ENCODE measurements at places on chromosomes 16 and 17.

DNA sequence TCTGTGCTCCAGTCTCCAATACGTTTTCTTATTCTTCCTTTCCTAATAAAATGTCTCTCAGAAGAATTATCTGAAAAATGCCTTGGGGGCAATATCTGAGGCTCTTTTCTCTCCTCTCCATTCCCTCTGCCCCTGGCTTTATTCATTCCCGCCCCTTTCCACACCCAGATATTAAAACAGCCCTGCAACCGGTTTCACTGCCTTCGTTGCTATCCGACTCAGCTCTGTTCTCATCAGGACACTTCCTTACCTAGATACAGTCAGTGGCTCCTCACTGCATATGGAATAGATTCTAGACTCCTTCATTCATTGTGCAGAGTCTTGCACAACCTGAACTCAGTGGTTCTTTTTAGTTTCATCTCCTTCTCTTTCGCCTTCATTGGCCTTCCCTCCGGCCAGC lies 52.0 kb upstream of the TEKT3 start:
- no peak for DNase-seq

GRCh38 chr17:33277436-33278100 lies 15.5 kb downstream of the ASIC2 start:
- no peak for DNase-seq

- DNase-seq: no peak
Observed at GRCh38 chr17:50641357-50641756, 6.7 kb downstream of the ABCC3 start.

- DNase-seq: no peak
Observed at GRCh38 chr17:57730026-57730701, 14.9 kb downstream of the CCDC182 start.

DNA sequence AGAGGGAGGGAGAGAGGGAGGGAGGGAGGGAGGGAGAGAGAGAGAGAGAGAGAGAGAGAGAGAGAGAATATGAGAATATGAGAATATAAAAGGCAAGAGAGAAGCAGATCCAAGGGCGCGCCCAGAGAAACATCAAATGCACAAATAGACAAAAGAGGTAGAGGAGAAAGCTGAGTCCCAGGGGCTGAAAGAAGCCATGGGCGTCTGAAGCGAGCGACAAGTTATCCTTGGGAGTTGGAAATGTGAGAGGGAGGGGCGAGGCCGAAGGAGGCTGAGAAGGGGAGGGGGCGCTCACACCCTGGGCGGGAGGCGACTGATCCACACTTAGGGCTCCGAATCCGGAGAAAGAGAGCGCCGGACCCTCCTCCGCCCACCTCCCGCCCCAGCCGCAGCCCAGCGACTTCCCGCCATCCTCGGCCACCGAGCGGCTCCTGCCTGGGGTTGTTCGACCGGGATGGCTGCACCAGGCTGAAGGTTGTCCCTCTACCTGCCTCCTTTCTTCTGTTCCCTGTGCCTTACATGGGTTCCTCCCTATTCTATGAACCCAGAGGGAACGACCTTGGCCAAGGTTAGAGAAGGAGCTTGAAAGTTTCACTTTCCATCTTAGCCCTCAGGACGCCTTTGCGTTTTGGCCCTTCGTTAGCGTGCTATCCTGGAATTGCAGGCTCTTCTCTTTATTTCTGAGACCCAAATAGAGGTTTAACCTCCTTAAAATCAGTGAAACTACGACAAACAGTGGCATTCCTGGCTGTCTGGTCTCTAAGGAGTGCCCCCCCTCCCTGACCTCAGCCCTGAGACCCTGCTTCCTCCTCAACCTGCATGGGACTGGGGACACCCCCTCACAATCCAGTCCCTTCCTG lies 21.2 kb upstream of the HOXB9 start:
- peak; percentile 67 for DNase-seq

DNA sequence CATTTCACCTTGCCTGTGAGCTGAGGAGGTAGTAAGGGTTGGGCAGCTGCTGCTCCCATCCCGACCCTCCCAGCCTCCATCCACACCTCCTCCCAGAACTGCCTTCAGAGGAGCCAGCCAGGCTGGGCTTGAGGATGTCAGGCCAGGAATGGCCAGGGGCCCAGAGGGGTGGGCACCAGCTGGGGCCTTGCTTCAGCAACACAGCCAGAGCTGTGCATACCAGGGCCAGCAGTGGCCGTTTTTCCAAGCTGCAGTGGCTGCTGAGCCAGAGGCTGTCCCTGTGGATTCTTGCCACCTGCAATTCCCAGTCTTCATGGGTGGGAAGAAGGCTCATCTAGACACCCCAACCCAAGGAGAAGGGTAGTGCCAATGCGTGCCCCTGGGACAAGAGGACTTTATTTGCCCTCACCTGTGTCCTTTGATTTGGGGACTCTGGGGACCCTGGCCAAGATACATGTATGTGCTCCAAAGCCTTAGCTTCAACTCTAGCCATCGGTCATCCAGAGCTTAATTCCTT lies 153.4 kb upstream of the SDK2 start:
- DNase-seq: no peak

DNA sequence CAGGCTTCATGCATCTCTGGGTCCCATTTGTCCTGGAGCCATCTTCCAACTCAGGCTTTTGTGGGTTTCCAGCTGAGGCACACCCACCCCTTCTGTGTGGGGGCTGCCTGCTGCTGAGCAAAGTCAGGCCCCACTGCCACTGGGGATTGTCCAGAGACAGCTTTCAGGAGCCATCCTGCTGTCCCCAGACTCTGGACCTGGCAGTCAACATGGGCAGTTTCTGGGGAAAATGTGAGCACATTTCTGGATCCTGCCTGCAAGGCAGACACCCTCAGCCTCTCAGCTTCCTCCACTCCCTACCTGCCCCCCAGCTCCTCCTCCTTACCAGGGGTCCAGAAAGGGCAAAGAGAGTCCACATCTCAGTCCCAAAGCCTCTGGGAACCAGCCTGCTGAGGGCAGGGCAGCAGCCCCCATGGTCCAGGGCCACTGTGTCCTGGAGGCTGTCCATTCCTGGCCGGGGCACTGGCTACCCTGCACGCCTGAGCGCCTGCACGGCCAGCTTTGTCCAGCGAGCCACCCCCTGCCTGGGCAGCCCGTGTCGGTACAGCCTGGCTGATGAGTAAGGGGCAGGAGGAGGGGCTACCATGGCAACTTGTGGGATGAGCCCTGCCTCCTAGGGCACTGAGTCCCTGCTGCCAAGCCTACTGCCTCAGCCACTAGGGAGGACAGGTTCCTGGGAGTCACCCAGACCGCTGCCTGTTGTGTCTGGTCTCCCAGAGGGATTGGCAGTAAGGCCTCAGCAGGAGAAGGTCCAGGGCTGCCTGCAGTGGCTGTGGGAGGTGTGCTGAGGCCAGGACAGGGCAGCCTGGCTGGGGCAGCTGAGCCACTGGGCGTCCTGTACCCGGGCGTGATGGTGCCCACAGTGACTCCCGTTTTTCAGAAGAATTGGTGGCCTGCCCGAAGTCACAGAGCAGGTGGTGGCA lies at the start of gene SLC47A2:
SLC47A2 (minus strand) TSS at position 477 of the 923 bp plus-strand sequence; CDS start at position 448, 29 bp downstream.
- DNase-seq: peak; percentile 62

GRCh38 chr17:56925088-56925487 lies 11.2 kb upstream of the TRIM25 start:
- DNase-seq: no peak

GRCh38 chr17:3828151-3828851 lies 17.7 kb downstream of the NCBP3 start:
- DNase-seq: no peak

- DNase-seq: no peak
Observed at GRCh38 chr17:41586863-41587495, at the start of gene KRT14. TSS of gene KRT14 (minus strand) at chr17:41586895. CDS start at chr17:41586834, 61 bp downstream.

DNA sequence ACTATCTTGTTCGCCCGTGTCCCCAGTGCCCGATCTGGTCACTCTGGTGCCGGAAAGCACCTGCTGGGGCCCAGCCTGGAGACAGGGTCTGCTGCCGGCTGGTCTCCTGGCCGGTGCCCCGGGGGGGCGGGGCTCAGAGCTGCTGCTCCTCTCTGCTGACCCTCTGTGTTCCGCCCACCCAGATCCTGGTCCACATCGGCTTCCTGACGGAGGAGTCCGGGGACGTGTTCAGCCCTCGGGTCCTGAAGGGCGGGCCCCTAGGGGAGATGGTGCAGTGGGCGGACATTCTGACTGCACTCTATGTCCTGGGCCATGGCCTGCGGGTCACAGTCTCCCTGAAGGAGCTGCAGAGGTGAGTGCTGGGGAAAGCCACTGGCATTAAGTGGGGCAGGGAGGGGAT lies 37.6 kb downstream of the MGAT5B start:
- no peak for DNase-seq

DNA sequence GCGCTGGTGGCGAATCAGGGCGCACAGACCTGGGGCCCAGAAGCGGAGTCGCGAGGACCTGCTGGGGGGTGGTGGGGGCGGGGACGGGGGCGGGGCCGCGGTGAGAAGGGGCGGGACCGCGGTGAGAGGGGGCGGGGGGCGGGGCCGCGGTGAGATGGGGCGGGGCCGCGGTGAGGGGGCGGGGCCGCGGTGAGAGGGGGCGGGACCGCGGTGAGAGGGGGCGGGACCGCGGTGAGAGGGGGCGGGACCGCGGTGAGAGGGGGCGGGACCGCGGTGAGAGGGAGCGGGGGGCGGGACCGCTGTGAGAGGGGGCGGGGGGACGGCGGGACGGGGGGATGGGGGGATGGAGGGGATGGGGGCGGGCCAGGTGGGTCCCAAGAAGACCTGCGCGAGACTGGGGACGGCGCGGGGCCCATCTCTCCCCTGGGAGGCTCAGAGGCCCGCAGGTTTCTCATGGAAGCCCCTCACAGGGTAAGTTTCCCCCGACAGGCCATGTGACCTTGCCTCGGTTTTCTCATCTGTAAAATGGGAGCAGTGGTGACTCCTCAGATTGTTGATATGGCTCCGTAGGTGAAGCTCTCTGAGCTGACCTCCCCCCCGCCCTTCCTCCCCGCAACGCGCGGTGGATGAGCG lies 28.6 kb upstream of the DBNDD1 start:
- DNase-seq: peak; percentile 5

GRCh38 chr17:81715872-81716673 lies 4.0 kb downstream of the SLC25A10 start:
- no peak for DNase-seq

GRCh38 chr16:71542377-71542776 lies 16.2 kb downstream of the CHST4 start:
- DNase-seq: peak; percentile 12

DNA sequence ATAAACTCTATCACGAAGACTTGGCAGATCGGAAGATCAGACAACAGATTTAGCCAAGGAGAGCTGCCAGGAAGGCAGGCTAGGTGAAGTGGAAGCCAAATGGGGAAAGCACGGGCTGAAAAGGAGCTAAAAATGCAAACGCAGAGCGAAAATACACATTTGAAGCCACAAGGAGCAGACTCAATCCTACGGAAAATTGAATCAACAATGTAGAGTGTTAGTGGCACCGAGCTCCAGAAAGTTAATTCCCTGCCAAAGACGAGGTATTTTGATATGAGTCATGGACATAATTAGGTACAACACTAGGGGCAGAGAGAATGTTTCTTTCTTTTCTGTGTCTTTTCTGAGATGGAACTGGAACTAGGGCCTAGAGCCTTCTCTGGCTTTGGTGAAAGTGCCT lies 20.7 kb downstream of the GSG1L start:
- DNase-seq: no peak

GRCh38 chr16:57366544-57367040 lies 5.7 kb upstream of the CX3CL1 start:
- DNase-seq: no peak

DNA sequence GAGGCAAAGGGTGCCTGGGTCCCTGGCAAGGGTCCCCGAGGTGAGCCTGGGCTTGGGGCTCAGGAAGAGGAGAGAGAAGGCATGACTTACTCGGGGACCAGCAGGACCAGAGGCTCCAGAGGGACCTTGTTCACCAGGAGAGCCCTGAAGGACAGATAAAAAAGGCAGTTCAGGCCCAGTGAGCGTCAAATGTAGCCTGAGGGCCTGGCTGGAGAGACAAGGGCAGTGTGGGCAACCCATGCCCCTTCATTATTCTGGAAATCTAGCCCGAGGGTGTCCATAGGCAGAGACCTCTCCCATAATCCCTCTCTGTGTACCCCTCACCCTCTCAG lies 14.1 kb downstream of the COL1A1 start:
- DNase-seq: no peak

DNA sequence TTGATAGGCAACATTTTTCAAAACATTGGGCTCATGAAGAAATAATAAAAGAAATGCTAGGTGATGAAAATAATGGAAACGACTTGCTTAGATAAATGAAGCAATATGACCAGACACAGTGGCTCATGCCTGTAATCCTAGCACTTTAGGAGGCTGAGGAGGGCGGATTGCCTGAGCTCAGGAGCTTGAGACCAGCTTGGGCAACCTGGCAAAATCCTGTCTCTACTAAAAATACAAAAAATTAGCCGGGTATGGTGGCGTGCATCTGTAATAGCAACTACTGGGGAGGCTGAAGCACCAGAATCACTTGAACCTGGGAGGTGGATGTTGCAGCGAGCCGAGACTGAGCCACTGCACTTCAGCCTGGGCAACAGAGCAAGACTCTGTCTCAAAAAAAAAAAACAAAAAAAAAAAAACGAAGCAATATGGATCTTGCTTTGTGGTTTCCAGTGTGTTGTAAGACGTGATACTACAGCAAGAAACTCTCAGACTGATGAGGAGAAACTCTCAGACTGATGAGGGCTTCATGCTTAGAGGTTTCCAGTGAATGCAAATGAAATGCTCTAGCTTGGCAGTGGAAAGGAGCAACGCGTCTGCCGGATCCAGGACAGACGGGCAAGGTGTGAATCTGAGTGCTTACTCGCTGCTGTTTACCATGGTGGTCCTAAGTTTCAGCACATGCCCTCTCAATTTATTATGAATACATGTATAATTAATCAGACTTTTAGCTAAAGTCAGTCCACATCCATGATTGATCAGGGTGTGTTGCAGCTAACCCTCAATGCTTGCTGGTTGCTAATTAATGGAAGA lies 11.5 kb upstream of the IGF2BP1 start:
- no peak for DNase-seq

- no peak for DNase-seq
Observed at GRCh38 chr17:33200587-33200986, 92.5 kb downstream of the ASIC2 start.

Measured in NCI-H69 (cell line).